ENCODE measurements at places on chromosomes 7 and 10.
A peak's percentile ranks its signal among the peaks of the same experiment; 100 is the strongest.

DNA sequence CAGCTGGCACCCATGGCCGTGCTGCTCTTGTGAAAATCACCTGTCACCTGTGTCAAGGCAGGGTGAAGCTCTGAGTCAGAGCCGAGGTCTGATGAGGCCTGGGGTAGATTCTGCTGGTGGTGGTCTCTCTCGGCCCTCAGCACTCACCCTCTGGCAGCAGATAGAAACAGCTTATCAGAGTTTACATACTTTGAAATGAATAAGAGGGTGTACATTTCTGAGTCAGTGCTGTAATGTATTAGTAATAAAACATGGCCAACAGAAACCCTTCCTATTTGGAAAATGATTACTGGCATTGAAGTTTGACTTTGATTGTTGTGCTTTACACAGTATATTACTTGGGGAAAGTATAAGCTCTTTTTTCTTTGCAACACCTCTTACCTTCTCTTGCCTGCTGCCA, 228.8 kb downstream of the SNX10 start:
- DNase-seq = no peak

DNA sequence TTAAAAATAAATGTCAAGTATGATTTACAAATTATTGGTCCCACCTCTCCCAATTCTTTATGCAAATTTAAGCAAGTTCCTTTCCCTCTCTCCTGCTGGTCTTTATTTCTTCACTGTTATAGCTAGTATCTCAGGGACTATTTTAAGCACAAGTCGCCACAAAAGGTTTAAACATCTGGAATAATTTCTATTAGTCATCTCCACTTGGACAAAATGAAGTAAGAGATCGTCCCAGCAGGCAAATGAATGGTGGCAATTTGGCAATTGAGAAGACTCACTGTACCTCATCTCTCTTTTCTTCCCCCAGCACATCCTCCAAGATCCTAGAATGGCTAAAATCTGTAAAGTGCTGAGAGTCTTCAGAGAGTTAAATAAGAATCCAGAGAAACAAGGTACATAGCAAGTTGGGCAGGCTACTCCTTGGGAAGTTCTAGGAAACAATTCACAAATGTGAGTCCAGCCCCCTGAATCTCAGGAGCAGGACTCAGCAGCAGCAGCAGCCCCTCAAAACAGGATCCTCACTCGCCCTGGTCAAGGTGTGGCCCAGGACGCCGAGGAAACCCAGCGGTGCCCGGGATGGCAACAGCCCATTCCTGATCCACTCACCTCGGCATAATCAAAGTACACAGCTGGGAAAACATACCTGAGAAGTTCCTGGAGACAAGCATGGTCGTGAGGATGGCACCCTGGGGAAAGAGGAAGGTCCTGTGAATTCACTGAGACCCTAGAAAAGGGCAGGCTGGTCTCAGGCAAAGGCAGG, 30.3 kb upstream of the NDST2 start:
- no peak for DNase-seq

DNA sequence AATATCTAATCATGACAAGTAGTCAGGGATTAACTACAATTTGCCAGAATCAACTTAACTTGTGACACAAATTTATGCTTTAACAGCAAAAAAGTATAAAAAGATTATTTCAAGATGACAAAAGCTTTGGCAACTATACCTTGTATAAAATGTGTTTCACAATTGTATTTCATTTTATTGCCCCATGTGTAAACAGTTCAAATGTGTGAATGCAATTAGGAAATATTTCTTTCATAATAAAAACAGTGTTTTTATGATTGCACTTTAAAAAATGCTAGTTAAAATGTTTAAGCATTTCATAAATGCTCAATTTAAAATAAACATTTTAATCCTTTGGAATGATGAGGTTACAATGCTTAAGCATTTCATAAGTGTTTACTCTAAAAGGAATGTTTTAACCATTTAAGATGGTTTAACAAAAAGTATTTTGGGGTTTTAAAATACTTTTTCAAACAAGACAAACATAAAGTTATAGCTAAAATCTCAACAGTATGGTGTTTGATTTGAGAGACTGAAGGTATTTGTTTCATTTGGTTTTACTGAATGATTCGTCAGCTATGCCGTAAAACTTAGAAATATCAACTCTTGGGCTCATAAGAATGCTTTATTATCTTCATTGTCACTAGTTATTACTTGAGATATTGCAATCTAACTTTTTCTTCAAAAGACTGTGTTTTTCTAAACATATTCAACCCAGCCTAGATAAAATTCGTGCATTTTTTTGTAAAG, 50.1 kb downstream of the SFTPD start:
- DNase-seq = no peak

DNA sequence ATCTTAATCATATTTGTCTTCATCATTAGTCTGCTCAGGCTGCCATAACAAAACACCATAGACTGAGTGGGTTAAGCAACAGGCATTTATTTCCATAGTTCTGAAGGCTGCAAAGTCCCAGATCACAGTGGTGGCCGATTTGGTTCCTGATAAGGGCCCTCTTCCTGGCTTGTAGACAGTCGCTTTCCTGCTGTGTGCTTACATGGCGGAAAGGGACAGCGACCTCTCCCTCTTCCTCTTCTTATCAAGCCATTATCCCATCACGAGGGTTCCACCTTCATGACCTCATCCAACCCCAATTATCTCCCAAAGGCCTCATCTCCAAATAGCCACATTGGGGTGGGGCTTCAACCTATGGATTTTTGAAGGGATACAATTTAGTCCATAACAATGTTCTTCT, 84.0 kb downstream of the LYZL1 start:
- no peak for DNase-seq

GRCh38 chr7:131021460-131021859, 287.5 kb upstream of the KLF14 start:
- no peak for DNase-seq

GRCh38 chr7:1537535-1538412, 7.3 kb downstream of the MAFK start:
- no peak for DNase-seq

DNA sequence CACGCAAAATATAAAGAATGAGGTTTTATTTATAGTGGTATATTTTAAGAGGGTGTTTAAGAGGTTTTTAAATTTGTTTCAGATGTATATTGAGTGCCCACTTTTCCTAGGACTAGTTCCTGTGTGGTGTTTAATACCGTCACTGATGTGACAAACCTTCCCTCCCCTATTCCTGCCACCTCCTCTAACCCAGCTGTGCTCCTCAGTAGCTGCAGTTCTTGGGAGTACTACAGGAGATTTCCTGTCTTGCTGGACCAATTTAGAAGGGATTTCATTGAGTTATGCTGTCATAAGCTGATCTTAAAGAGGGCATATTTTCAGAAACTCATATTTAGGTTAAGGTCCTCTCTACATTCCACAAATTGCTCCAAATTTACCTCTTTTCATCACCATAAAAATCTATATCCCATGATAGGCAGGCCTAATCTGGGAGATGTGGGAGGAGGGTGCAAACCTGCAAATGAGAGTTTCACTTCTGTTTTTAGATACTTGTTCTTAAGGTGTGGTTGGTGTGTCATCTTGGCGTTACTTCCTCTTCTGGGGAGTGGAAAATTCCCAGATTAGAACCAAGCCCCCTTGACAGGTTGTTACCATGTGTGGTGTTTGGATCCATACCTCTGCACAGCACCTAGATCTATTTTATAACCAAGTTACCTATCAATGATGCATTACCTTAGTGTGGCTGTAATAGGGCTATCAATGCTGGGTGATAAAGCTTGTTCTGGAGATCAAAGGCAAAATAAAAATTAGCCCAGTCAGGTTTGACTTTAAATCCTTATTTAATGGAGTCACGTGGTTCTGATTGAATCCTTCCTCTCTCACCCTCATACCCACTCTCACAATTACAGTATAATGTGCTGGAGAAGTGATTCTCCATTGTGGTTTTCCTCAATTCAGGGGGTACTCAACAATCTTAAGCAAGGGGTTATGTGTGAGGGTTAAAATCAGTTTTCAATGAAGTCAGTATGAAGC, 141.1 kb downstream of the CDK14 start:
- DNase-seq = peak; percentile 15

GRCh38 chr10:71397296-71398212, 834 bp downstream of the CDH23 start:
- DNase-seq = no peak

- no peak for DNase-seq
Measured at GRCh38 chr10:69726850-69727249, 74.9 kb upstream of the COL13A1 start.

- DNase-seq = no peak
Measured at GRCh38 chr10:113263056-113263455, 289.8 kb upstream of the HABP2 start.

- no peak for DNase-seq
Measured at GRCh38 chr7:103394566-103394965, 47.1 kb downstream of the PSMC2 start.

- DNase-seq = no peak
Measured at GRCh38 chr10:45555795-45556194, 116.8 kb downstream of the ZFAND4 start.

DNA sequence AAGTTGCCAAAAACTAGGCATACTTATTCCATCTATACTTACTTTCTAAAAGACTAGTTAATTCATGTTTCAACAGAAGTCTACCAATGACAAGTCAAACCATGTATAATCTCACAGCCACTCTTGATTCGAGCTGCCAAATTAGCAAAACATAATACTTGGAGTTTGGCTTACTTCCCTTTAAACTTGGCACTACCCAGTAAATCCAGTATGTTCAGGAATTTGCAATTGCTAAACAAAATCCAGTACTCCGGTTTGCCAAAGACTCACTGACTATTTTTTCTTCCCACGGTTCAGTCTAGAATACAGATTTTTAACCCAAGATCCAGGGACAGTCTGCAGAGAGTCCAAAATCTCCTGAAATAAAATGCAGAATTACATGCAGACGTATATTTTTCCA, 4.6 kb downstream of the OAT start:
- DNase-seq = no peak

GRCh38 chr10:103276896-103277712, at the start of gene INA:
INA (plus strand) TSS chr10:103277138; CDS start chr10:103277212, 74 bp downstream.
- DNase-seq = peak; percentile 37

GRCh38 chr10:99280472-99280871, 44.8 kb upstream of the HPSE2 start:
- DNase-seq = no peak

DNA sequence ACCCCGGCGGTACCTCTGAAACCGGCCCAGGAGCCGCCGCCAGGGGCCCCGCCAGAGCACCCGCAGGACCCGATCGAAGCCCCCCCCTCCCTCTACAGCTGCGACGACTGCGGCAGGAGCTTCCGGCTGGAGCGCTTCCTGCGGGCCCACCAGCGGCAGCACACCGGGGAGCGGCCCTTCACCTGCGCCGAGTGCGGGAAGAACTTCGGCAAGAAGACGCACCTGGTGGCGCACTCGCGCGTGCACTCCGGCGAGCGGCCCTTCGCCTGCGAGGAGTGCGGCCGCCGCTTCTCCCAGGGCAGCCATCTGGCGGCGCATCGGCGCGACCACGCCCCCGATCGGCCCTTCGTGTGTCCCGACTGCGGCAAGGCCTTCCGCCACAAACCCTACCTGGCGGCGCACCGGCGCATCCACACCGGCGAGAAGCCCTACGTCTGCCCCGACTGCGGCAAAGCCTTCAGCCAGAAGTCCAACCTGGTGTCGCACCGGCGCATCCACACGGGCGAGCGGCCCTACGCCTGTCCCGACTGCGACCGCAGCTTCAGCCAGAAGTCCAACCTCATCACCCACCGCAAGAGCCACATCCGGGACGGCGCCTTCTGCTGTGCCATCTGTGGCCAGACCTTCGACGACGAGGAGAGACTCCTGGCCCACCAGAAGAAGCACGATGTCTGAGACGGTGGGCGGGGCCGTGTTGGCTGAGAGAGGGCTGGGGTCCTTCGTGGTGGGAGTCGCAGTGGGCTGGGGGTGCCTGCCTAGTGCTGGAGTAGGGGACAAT, 3.8 kb downstream of the REPIN1 start:
- no peak for DNase-seq

GRCh38 chr7:148856578-148856881, 27.6 kb downstream of the EZH2 start:
- DNase-seq = no peak

DNA sequence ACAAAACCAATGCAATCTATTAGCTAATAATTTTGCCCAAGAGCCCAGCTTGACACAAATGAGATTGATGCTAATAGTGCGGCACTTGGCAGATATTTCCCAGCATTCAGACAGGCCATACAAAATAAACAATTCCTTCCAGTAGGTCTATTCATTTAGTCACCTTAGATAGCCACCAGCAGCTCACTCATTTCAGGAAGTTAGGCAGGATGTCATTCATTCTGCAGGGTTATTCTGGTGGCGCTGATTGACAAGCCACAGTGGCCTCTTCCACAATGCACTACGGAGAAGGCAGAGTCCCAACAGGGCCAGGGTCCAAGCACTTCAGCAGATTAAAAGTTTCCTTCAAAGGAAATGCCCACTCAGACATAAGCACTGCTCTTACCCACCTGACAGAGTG, 55.8 kb downstream of the PIK3AP1 start:
- no peak for DNase-seq

- no peak for DNase-seq
Measured at GRCh38 chr7:157897681-157898080, 560.9 kb downstream of the DNAJB6 start.

GRCh38 chr7:87452279-87452678, 23.2 kb downstream of the ABCB4 start:
- DNase-seq = no peak

DNA sequence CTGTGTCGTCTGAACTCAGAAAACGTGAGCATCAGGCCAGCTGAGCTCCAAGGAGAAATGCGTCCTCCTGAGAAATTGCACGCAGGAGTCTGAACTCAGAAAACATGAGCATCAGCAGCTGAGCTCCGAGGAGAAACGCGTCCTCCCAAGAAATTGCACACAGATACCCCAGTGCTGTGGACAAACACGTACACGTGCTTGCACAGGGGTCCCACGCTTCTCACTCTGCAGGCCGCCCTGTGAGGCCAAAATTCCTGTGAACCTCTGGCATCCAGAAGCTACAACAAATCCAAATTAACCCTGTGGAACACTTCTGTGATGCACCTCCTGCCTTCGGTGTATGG, 133.8 kb downstream of the WDR37 start:
- no peak for DNase-seq

DNA sequence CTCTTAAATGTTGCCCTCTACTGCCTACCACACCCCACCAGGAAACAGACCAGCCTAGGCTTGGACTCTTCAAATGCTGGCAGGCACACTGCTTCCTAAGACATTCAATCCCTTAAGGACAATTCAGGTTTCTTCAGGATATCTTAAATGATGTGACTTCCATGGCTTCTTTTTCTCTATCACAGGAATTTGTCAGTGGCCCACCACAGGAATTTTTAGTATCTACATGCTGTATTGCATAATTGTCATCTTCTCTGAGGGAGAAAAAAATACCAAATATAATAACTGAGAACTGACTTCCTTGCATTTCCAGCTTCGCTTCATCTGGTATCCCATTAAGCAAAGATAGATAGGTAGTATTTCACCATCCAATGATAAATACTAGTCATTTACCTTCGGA, 129.3 kb downstream of the WNT2 start:
- no peak for DNase-seq

- DNase-seq = peak; percentile 59
Measured at GRCh38 chr7:14691597-14692203, 210.9 kb downstream of the DGKB start.

GRCh38 chr10:72561745-72562166, 64.1 kb downstream of the MICU1 start:
- DNase-seq = no peak
